ENCODE measurements at places on chromosomes 3 and 15.

GRCh38 chr3:134666466-134666865 lies 15.6 kb upstream of the KY start:
- DNase-seq, result no peak

- no peak for DNase-seq
Observed at GRCh38 chr3:71285086-71285485, 298.4 kb downstream of the FOXP1 start.

DNA sequence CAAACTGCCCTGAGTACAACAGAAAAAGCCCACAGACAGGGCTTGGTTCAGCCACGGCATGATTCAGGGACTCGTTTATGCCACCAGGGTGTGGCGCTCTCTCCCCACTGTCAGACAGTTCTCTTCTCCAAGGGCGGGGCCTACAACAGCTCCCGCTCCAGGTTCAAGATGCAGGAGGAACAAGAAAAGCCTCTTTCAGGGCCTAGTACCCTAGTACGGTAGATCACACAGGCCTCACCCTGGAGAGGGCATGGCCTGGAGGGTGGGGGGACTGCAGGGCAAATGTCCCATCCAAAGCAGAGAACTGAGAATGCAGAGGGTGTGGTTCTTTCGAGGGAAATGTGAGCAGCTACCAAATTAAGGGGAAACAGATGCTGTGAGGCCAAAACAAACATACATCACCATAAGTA lies 12.0 kb downstream of the MESD start:
- peak; percentile 13 for DNase-seq

GRCh38 chr3:72171463-72171881 lies 386.5 kb upstream of the PROK2 start:
- no peak for DNase-seq

DNA sequence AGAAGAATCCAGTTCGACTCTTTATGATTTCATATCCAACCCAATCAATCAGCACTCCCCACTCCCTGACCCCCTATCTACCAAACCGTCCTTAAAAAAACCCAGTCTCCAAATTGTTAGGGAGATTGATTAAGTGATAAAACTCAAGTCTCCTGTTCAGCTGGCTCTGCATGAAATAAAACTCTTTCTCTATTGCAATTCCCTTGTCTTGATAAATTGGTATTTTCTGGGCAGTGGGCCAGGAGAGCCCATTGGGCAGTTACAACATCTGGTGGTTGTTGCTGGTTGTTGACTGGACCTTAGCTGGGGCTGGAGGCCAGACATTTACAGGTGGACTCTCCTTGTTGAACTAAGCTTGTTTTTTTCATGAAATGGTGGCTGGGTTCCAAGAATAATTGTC lies 642.3 kb downstream of the ROBO2 start:
- no peak for DNase-seq

- DNase-seq, result no peak
Observed at GRCh38 chr15:74272812-74273211, 36.7 kb downstream of the CCDC33 start.

GRCh38 chr3:127787071-127787490 lies 35.2 kb downstream of the MGLL start:
- no peak for DNase-seq

- no peak for DNase-seq
Observed at GRCh38 chr3:29277249-29277648, 3.6 kb upstream of the RBMS3 start.

- no peak for DNase-seq
Observed at GRCh38 chr3:170589113-170589512, 3.2 kb upstream of the SLC7A14 start.

GRCh38 chr3:62542185-62542584 lies 168.8 kb upstream of the FEZF2 start:
- DNase-seq, result no peak

GRCh38 chr3:162641907-162642306 lies 1145.3 kb downstream of the OTOL1 start:
- DNase-seq, result no peak

DNA sequence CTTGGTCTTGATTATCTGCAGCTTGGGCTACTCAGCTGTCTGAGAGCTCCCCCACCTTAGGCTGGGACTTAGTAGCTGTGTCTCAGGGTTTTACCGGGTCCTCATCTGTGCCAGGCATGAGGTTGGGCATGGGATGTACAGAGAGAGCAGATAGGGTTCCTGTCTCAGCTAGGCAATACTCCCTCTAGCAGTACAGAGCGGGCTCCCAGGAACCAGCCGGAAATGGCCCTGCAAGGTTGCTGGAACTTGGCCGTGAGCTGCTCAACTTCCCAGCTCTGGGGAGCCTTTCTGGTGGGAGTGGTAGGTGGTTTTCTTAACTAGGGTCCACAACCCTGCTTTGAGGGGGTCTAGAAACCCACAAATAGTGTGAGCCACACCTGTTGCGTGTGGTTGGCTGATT lies 58.3 kb downstream of the ATP2B2 start:
- no peak for DNase-seq

GRCh38 chr3:67624078-67624477 lies 30.3 kb downstream of the SUCLG2 start:
- no peak for DNase-seq

Data from stimulated activated naive B cell treated with anti-CD40 and anti-IgM and Interleukin-4, amounts not matched to agents 10 μg/mL and 1 μg/mL and 100 μg/mL, for 72 hours (primary cell).